Sciatic nerve (tissue), 2 donors: ENCODE measurements at places on chromosomes 7 and 10. TPM values are rescaled to one million over a fixed set of nuclear protein-coding genes. Genes with fewer than 3 reads are reported as not detected.
A peak's percentile ranks its signal among the peaks of the same experiment; 100 is the strongest.

DNA sequence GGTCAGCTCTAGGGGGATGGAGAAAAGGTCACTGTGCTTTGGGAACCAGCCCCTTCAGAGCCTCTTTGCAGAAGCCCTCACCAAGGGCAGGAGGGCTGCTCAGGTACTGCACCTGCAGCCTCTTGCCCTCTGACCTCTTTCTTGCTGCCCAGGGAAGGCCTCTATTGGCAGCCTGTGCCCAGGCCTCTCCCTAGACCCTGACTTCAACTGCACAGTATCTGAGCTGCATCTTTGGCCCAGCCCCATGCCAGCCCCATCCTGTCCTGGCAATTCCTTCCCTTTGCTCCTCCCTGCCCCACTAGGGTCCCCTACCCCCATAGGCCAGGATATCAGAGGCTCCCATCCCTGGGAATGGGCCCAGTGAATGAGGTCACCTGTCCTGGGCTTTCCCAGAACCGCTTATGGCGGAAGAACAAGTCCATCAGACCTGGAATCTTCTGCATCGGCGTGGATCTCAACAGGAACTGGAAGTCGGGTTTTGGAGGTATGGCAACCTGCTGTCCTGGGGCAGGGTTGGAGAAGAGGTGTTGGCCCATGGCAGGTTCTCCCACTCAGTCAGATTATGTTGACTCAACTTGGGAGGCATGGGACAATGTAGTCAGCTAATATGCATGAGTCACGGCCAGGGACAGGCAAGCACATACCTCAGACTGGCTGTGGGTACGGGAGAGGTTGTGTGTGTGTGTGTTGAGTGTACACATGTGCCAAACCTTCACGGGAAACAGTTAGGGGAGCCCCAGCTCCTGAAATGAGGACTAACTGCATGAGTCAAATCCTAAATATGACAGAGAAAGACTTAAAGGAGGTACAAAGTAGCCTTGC lies 17.1 kb upstream of the CPA1 start:
- DNase-seq: peak; percentile 48

GRCh38 chr7:157501581-157501980 lies 164.8 kb downstream of the DNAJB6 start:
- DNase-seq: no peak

DNA sequence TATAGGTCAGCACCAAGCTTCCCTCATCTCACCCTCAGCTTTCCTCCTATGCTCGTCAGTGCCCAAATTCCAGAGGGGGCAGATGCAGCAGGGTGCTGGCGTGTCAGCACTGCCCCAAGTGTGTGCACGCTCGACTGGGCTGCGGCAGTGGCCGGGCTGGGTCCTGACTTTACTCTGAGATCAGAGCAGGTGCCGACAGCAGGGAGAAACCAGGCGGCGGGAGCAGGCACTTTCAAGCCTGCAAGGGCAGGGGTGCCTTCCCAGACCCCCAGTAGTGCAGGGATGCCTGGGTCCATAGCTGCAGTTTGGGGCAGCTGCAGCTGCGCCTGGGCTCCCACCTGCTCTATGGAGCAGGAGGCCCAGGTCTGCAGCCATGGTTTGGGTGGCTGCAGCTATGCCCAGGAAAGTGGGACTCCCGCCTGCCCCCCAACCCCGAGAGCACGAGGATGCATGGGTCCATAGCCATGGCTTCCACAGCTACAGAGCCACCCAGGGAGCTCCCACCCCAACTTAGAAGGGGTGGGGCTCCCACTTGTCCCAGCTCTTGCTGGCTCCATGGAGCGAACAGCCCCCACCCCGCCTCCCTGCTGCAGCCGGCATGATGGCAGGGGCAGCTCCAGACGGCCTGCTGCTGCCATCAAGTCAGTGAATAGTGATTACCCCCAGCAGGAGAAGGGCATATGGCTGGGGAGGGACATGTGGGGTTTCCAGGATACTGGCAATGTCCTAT lies 199.2 kb upstream of the KMT2E start:
- no peak for DNase-seq

GRCh38 chr10:125766511-125766910 lies 9.1 kb downstream of the MMP21 start:
- no peak for DNase-seq

DNA sequence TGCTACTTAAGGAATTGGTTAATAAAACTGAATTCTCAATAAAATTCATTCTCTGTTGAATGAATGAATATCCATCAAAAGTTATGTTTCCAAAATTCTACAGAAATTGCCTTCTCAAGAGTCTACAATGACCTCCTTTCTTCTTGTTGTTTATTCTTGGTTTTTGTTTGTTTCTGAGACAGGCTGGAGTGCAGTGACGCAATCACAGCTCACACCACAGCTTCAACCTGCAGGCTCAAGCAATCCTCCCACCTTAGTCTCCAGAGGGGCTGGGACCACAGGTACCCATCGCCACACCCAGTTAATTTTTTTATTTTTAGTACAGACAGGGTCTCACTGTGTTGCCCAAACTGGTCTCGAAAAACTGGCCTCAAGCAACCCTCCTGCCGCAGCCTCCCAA lies 97.6 kb downstream of the LMBR1 start:
- DNase-seq: no peak

GRCh38 chr7:55526329-55526728 lies 46.0 kb downstream of the VOPP1 start:
- no peak for DNase-seq

DNA sequence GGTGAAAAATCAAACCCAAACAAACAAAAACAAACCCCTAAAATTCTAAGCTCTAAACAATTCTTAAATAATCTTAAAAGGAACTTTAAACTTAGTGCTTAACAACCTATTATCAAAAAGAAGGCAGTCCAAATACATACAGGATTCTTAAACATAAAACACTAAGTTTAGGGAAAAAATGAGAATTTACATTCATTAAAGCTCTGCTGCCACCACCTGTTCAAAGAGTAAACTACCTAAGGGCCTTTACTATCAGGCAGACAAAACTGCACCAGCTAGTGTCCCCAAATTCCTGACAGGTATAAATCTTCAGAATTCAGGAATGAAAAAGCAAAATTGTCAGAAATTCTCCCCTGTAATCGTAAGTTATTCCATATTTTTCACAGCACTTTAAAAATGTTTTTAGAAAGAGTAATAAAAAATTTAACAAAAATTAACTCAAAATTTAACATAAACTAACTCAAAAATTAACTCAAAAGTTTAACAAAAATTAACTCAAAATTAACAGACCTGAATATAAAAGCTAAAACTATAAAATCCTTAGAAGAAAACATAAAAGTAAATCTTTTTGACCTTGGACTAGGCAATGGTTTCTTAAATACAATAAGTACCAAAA lies 55.1 kb downstream of the PDZD8 start:
- DNase-seq: no peak

- DNase-seq: no peak
Observed at GRCh38 chr10:11639849-11640764, 28.7 kb upstream of the USP6NL start.

Gene METTL27
- total RNA-seq: 6.2 TPM

Gene CCL24
- 0.67 TPM for total RNA-seq

Gene TDRD1
- 0.31 TPM for total RNA-seq
